Heart left ventricle (tissue), 16 donors: ENCODE measurements at places on chromosomes 13 and 19.

DNA sequence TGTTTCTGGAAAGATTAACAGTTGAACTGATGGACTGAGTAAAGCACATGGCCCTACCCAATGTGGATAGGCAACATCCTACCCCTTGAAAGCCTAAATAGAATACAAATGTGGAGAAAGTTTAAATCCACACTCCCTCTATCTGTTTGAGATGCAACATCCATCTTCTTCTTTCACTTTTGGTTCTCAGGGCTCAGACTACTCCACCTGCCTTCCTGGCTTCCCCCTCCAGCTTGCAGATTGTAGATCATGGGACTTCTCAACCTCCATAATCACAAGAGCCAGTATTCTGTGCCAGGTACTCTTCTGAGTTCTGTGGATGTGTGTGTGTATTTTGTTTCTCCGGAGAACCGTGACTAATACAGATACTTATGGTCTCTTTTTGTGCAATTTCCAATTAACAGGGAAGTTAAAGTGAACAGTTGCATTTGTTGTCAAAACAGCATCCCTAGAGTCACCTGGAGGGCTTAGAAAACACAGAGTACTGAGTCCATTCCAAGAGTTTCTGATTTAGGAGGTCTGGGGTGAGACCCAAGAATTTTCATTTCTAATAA lies 590.3 kb upstream of the MIR17HG start:
- DNase-seq: no peak

DNA sequence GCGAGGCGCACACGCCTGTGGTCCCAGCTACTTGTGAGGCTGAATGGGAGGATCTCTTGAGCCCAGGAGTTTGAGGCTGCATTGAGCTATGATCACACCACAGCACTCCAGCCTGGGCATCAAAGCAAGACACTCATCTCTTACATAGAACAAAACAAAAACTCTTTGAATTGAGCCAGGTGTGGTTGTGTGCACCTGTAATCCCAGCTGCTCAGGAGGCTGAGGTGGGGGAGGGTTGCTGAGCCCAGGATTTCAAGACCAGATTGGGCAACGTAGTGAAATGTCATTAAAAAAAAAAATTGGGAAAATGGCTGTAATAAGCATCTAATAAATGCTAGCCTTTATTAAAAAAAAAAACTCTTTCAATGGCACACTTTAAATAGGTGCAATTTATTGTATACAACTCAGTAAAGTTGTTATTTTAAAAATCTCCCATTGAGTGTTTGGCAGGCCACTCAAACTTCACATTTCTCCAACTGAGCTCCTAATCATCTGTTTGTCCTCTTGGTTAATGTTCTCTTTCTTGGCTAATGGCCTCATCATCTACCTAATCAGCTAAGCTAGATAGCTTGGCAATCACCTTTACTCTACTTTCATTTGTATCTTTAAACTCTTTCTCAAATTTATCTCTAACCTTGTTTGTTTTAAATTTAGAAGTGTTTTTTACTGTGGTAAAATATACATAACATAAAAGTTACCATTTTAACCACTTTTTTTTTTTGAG lies 28.1 kb upstream of the HMGB1 start:
- DNase-seq: no peak

DNA sequence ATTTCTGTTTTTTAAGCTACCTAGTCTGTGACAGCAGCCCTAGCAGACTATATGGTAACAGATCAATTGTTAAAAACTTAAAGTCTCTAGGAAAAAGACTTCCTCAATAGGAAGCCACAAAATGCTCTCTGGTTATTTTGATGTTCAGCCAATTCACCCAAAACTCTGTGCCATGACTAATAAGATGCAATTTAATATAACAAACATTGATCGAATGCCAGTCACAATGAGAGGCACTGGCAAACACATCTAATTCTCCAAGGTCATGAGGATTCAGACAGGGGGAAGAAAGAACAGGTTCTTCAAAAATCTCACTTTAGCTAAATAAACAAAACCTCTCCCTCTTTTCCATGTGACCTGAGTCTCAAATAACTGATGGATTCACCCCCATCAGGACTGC lies 107.5 kb downstream of the SUCLA2 start:
- no peak for DNase-seq

DNA sequence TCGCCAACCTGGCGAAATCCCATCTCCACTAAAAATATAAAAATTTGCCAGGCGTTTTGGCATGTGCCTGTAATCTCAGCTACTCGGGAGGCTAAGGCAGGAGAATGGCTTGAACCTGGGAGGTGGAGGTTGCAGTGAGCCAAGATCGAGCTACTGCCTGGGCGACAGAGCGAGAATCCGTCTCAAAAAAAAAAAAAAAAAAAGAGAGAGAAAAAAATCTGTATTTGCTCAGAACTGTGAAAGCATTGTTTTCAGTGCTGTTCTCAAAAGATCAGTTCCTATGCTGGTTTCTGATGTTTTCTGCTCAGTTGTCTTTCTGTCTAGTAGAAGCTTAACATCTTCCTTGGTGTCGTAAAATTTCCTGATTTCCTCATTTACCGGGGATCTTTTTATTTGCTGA lies 2.5 kb downstream of the SF3A2 start:
- DNase-seq: no peak

- no peak for DNase-seq
These were observed 6.0 kb downstream of the CKAP2 start for GRCh38 chr13:52461265-52461664.

GRCh38 chr19:58398087-58398486 lies 2.6 kb downstream of the RNF225 start:
- no peak for DNase-seq
